ENCODE measurements at places on chromosomes 13 and 19.

DNA sequence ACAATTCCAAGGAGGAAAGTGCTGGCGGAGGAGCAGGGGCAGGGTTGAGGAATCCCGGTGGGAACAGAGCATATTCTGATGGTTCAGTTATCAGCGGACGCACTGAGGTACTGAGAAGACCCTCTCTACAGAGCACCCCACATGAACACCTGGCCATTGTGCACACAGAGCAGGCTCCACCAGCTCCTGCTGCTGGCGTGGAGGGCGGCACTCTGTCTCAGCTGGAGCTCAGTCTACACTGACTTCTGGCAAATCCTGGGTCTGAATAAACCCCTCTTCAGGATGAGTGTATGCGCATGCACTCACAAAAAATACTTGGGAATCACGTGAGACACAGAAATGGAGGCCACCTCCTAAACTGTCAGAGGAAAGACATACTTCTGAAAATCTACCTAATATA is 114.4 kb upstream of the IRS2 start:
- no peak for DNase-seq

DNA sequence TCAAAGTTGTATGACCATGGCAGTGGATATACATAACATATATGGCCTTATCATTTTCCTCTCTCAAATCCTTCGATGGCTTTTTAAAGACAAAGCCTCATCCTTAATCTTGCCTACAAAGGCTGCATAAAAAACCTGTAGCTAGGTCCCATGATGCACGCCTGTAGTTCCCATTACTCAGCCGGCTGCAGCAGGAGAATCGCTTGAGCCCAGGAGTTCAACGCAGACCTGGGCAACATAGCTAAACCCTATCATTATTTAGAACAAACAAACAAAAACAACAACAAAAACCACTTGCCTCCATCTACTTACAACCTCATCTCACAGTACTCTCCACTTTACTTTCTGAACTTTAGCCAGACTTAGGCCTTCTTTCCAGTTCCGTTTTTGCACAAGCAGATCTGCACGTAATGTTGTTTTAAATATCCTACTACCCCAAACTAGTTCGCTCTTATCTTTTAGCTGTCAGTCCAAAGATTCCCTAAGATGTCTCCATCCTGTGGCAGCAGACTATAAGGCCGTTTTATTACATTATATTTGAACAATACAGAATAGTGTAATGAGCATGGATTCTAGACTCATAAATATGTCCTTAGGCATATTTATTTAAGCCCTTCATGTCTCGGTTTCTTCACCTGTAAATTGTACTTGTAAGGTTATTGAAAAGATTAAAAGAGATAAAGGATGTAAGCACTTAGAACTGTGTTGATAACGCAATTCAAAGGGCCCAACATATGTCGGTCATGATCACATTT is 969 bp upstream of the POMP start:
- no peak for DNase-seq

GRCh38 chr19:4233282-4233853 is 4.0 kb downstream of the EBI3 start:
- DNase-seq, result no peak

GRCh38 chr13:85799097-85799582 is at the start of gene SLITRK6:
TSS of gene SLITRK6 (minus strand) at chr13:85799419. CDS start at chr13:85796508, 2,911 bp downstream.
- DNase-seq, result peak; percentile 29

- no peak for DNase-seq
Measured at GRCh38 chr19:53782698-53783097, 41.4 kb downstream of the NLRP12 start.

DNA sequence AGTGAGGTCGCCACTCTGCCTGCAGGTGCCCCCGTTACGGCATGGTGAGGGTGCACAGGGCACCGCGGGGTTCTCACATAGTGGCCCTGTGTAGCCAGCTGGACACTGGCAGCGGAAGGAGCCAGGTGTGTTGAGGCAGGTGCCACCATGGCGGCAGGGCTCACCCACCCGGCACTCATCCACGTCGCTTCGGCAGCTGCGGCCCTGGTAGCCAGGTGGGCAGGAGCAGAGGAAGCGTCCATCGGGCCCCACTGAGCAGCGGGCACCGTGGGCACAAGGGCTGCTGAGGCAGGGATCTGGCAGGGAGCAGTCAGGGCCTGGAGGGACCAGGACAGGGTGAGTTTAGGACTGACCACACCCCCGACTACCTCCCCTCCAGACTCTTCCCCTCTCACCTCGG is 8.8 kb downstream of the NOTCH3 start:
- no peak for DNase-seq

- DNase-seq, result no peak
Measured at GRCh38 chr19:5218963-5219530, 121.6 kb downstream of the PTPRS start.

- DNase-seq, result no peak
Measured at GRCh38 chr13:114202581-114202980, 23.5 kb downstream of the CFAP97D2 start.

- no peak for DNase-seq
Measured at GRCh38 chr19:10286803-10287737, at the start of gene ICAM4. TSS of gene ICAM4 (plus strand) at chr19:10286955. CDS start at chr19:10287013, 58 bp downstream.

- DNase-seq, result no peak
Measured at GRCh38 chr19:58509731-58510083, 2.1 kb downstream of the SLC27A5 start.

DNA sequence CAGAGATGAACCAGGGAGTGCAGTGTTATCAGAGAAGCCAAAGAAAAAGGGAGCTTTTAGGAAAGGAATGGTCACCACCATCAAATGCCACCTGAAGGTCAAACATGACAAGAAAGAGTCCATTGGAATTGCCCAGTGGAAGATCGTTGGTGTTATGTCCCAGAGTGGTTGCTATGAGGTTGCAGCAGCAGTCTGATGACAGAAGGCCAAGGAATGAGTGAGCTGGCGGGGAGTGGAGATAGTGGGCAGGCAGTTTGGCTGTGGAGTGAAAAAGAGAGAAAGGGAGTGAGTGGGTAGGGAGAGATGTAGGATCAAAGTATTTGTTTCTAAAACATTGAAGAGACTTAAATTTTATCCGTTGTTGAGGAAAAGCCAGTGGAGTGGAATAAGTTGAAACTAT is 117.4 kb upstream of the WASF3 start:
- DNase-seq, result no peak

GRCh38 chr13:88189728-88190127 is 518.6 kb downstream of the SLITRK5 start:
- DNase-seq, result no peak
